ENCODE measurements at places on chromosomes 1 and 21. TPM values are rescaled to one million over a fixed set of nuclear protein-coding genes. Genes with fewer than 3 reads are reported as not detected.

TNFRSF9 gene
- total RNA-seq: 0.08 TPM

BMP8B gene
- total RNA-seq: 0.20 TPM

TRAF3IP3 gene
- total RNA-seq: 0.34 TPM

LIX1L gene
- total RNA-seq: 42.7 TPM

MAP3K21 gene
- total RNA-seq: 2.9 TPM

MFSD2A gene
- total RNA-seq: 4.3 TPM

TCEANC2 gene
- total RNA-seq: 1.8 TPM

PAX7 gene
- total RNA-seq: not detected

OR2T2 gene
- total RNA-seq: not detected

LPAR3 gene
- 4.0 TPM for total RNA-seq
